ENCODE measurements at places on chromosomes 1 and 21.

- DNase-seq: no peak
These were observed 860.4 kb downstream of the PLA2G4A start for GRCh38 chr1:187689129-187689528.

- DNase-seq: no peak
These were observed 98.9 kb downstream of the LYST start for GRCh38 chr1:235767795-235768194.

- DNase-seq: no peak
These were observed 158.2 kb upstream of the IRF2BP2 start for GRCh38 chr1:234768171-234768568.

DNA sequence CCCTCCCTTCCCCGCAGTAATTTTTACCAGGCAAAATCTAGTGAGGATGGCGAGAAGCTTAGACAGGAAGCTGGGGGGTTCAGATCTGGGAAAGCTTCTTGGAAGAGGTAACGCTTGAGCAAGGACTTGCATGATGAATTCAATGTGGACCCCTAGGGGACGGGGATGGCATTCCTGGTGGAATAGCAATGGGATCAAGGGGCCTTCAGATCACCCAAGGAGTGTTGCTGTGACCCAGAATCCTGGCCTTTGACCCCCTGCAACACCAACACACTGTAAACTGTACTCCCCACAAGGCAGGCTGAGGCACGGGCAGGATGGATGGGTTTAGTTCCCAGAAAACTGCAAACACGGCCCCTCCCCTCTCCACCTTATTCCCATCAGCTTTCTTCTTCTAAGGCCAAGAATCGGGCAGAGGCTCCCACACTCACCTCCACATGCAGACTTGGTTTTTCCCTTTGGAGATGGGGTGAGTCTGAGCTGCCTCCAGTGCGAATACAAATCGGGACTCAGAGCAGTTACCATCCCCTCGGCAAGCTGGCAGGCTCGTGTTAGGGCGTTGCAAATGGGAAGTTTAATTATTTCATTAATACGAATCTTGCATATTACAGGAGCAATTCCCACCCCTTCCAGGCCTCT, 20.1 kb downstream of the DISP3 start:
- no peak for DNase-seq

DNA sequence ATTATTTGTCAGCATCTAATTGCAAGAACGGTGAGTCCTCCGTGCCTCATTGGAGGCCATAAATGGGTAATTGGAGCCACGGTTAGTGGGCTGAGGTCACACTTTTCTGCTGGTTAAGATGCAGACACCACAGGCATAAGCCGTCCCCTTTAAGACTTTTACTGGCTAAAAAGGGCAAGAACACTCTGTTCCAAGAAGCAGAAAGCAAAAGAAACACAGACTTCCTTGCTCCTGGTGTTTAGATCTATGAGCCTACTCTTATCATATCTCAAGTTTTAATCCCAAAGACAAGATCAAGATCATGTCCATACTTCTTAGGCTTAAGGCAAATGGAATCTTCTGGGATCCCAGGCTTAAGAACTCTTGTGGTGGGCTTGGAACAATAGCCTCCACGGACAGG, 17.3 kb upstream of the GJA5 start:
- no peak for DNase-seq
